ENCODE measurements at places on chromosomes 5 and 9.

- DNase-seq, result no peak
Observed at GRCh38 chr5:137610598-137610997, 111.5 kb upstream of the SPOCK1 start.

- no peak for DNase-seq
Observed at GRCh38 chr5:57494104-57495098, 11.8 kb upstream of the ACTBL2 start.

DNA sequence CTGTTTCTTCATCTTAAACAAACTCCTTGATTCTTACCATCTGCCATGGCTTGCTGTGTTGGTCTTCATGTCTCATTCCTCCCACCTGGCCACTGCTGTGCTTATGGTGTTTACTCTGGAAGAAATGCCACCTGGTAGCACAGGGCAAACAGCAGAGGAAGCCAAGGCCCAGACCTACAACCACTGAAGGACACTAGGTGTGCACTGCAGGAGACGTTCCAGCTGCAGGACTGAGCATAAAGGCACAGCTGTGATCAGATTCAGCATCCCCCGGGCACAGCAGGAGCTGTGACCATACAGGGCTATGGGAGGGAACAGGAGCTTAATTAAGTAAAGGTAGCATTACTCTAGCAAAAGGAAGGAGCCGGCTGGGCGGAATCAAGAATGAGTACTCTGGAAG is 12.6 kb upstream of the GNAQ start:
- DNase-seq, result no peak

DNA sequence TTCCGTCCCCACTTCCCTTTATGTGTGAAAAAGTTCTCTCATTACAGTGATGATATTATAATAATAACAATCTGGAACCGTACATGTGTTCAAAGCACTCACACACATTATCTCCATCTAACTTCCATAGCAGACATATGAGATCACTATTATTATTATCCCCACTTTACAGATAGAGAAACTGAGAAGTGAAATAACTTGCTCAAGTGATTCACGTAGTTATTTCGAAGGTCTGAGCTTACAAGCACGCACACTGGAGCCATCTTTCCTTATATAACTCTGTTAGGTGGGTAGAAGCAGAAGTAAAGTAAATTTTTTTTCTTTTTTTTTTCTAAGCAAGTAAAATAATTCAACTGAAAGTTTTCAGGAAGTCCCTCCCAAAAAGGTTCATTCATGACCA is 62.9 kb upstream of the PTGER4 start:
- no peak for DNase-seq

- DNase-seq, result peak; percentile 35
Observed at GRCh38 chr5:132294728-132295504, 722 bp downstream of the SLC22A4 start.

DNA sequence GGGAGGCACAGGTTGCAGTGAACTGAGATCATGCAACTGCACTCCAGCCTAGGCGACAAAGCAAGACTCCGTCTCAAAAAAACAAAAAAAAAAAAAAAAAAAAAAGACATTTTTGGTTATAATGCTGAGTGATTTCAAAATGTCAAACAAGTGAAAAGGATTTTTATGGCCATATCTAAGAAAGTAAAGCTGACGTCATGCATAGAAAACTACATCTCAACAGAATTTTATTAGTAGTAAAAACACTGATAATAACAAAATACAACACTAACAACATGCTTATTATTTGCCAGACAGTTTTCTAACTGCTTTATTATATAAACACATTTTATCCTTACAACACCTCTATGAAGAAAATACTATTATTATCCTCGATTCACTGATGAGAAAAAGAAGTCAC is 833.0 kb upstream of the WWC1 start:
- no peak for DNase-seq

DNA sequence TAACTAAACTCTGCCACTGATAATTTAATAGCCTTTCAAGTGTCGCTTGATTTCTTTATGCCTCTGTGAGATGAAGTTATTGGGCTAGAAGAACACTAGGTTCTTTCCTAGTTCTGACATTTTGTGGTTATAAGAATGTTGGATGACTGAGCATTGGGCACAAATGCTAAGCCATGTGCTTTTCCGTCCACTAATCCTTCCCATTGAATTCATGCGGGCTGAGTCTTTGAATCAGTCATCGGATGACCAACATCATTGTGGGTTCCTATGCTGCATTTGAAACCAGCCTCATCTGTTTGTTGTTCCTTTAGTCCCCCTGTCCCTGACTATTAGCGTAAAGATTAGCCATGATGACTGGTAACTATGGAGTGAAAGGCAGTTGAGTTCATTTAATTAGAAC is 58.5 kb downstream of the ALDH1A1 start:
- DNase-seq, result no peak

- peak; percentile 43 for DNase-seq
Observed at GRCh38 chr9:90523958-90524357, 118.7 kb downstream of the DIRAS2 start.

GRCh38 chr9:86723346-86723745 is 224.0 kb downstream of the GAS1 start:
- DNase-seq, result no peak

DNA sequence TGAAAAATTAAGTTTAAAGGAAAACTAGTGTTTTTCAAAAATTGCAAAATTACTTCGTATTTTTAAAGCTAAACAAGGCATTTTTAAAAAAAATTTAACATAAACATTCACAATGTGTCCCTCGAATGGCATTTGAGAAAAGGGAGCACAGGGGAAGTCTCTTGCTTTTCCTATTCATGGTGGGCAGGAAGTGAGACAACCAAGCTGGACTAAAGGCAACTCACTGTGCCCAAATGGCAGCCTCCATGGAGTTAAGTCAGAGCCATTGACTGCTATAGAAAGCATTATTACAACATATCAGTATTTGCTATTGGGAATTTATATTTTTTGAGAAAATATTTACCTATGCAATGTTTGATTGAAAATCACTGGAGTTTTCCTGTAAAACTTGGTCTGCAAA is 8.3 kb downstream of the HNRNPH1 start:
- no peak for DNase-seq

- peak; percentile 43 for DNase-seq
Observed at GRCh38 chr5:7805379-7805778, 45.6 kb downstream of the CFAP90 start.

DNA sequence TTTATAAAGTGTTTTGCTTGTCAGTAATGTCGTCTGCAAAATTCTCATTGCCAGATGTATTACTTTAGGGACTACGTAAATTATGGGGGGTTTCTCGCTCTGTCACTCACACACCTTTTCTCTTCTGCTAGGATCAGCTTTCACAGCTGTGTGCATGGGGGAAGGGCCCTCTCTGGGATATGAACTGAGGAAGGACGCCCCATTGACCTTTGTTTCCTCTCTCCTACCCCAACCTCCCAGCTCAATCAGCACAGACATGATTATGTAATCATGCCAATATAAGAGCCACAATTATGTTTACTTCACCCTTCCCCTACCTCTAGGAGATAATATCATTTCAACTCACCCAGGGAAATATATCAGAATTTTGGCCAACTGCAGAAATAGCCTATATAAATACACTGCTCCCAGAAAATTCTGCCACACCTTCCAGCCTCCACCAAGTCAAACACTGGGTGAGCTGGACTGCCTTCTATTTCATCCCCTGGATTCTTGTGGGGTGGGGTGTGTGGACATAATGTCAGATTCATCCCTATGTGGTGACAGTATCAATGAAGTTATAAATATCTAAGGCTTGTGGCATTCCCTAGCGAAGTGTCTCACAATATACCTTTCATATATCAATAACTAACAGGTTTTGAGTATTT is 12.6 kb upstream of the SEMA5A start:
- no peak for DNase-seq

DNA sequence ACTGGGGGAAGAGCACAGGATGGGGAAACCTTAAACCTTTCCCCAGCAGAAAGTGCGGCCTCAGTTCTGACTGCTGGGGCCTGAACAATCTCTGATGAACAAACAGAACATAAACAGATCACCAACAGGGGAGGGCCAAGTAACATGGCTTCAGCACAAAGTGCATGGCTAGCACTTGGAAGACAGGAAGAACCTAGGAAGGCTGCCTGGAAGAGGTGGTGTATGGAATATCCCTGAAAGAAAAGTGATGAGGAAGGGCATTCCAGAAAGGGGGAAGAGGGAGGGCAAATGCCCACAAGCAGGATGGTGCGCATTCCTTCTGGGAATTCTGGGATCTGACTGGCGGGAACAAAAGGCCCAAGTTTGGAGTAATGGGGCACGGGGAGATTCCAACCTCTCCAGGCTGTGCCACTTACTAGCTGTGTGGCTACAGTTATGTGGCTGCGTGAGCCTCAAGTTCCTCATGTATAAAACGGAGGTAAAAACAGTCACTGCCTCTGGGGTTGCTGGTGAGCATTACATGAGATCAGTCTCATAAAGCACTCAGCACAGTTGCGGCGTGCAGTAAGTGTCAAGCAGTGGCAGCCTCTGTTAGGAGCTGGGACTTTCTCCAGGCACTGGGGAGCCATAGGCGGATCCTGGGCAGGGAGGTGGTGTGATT is 1.6 kb downstream of the PDGFRB start:
- no peak for DNase-seq

GRCh38 chr9:133460405-133461175 is 812 bp downstream of the CACFD1 start:
- peak; percentile 70 for DNase-seq

DNA sequence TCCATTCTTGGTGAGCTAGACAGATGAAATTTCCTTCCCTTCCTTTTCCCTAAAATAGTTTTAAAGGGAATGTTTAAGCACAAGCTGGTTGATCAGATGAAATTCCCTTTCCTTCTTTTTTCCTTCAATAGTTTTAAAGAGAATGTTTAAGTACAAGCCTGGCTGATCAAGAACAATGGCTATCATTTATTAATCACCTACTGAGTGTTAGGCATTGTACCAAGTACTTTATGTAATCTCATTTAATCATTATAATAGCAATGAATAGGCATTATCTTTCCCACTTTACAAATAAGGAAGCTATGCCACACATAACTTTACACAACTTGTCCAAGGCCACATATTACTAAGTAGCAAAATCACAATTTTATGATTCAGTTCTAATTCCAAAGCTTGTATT is 152.0 kb upstream of the ACOT12 start:
- DNase-seq, result no peak

DNA sequence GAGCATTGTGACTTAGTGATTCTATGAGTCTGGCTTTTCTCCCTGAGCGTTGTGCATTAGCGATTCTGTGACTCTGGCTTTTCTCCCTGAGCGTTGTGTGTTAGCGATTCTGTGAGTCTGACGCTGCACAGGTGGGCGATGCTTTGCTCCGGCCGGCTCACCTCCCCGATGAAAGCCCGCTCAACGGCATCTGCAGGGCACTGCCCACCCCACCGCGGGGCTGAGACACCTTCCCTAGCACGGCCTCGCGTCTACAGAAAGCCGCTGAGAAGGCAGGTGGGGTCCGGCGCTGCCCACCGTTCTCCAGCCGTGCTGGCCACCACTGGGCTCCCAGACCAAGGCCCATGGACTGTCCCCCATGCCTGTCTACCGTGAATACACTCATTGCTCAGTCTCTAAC is 12.8 kb upstream of the SLC9A3 start:
- no peak for DNase-seq

GRCh38 chr5:109825450-109825849 is 135.7 kb downstream of the MAN2A1 start:
- no peak for DNase-seq

DNA sequence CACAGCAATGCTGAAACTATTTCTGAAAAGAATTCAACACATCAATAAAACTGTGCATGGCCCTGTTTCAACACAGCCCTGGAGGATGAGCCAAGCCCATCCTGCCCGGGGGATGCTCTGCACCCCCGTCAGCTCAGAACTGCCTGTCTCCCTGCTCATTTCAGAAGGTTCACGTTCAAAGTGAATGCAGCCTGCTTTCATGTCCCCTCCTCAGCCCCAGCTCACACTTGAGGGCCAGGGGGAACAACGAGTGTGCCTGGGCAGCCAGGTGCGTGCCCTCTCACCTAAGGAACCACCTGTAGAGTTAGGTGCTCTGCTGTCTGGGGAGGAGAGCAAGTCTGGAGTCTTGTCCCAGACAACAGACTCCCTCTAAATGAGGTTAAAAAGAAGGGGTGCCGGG is 348.5 kb upstream of the IRX2 start:
- no peak for DNase-seq

Data from WERI-Rb-1 (cell line).